Natural killer cell treated with Interleukin-12 subunit alpha and Interleukin-12 subunit beta and Interleukin-15 and Interleukin-18, amount 100 ng/mL, for 72 hours (primary cell): ENCODE measurements at places on chromosomes 13 and 19. TPM values are rescaled to one million over a fixed set of nuclear protein-coding genes. Genes with fewer than 3 reads are reported as not detected.
A peak's percentile ranks its signal among the peaks of the same experiment; 100 is the strongest.

DNA sequence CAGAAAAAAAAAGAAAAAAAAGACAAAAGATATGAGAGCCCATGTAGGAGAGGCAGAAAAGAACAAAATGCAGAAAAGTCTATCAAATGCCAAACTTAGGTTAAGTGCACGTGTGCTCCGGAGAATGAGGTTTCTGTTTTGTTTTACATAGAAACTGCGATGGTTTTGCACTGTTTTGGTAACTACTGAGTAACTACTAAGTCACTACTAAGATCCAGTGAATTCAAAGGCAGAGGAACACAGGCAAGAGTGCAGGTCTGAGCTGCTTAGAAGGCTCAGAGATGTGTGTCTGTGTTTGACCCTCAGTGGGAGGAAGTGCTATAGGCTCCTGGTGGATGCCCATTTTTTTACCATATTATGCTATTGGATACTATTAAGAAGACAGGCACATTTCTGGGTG, 299.3 kb downstream of the NDFIP2 start:
- no peak for DNase-seq

DNA sequence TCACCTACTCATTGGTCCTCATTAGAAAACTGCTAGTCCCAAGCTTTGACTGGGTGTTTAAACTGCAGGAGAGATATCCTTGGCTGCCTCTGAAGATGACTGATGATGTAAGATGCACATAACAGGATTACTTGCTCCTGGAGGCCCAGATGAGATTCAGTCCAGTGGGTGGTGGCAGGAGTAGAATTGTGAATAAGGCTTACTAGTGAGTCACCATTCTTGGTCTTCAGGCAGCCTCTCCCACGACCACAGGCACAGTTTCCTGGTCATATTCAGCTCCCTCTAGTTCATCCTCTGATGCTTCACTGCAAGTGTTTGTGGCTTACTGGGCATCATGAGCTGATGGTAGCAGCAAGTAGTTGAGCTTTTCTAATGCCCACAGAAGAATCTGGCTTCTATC, 12.1 kb downstream of the SERTM1 start:
- DNase-seq = no peak

GRCh38 chr19:2983351-2984214, 6.2 kb downstream of the TLE6 start:
- DNase-seq = no peak

DNA sequence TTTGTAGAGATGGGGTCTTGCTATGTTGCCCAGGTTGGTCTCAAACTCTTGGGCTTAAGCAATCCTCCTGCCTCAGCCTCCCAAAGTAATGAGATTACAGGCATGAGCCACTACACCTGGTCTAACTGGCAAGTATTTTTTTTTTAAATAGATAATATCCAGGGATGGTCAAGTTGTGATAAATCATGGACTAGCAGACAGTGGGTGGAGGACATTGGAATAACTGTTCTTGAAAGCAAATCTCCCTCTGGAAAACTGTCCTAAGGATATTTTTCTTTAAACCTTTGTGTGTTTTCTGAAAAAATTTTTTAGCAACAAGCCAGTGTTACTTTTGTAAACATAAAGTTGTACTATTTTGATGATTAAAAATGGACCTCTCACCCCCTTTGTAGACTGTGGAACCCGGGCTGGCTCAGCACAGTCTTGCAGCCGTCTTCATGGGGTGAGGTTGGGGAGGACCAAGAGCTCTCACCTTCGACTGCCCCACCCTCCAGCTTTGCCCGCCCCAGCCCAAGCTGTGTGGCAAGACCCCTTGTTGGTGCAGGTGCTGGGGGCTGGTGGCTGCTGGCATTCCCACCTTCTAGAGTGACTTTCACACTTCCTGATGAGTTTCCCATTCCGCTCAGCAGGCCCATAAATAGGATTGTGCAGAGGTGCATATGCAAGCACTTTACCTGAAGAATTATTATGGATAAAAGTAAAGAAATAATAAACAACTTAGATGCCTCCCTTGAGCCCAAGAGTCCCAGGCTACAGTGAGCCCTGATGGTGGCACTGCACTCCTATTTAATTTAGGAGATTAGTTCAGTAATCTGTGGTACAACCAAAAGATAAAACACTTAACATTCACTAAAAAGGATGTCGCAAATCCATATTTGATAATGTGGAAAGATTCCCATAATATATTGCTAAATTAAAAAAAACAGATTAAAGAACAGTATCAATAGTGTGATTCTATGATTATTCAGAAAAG, 107.3 kb downstream of the GADD45B start:
- no peak for DNase-seq

DNA sequence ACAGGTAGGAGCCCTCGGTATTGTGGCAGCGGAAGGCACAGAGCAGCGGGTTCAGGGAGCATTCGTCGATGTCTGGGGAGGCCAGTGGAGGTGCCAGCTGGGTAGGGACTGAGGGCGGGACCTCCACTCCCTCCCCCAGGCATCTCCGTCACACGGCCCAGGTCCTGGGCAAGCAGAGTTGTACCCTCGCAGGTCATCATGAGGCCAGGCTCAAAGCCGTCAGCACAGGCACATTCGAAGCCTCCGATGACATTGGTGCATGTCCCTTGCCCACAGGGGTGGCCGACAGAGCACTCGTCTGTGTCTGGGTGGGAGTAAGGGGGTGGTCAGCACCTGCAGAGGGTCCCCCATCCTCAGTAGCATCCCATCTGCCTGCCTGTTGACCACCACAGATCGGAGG, 35.3 kb downstream of the CCL25 start:
- DNase-seq = peak; percentile 57

DNA sequence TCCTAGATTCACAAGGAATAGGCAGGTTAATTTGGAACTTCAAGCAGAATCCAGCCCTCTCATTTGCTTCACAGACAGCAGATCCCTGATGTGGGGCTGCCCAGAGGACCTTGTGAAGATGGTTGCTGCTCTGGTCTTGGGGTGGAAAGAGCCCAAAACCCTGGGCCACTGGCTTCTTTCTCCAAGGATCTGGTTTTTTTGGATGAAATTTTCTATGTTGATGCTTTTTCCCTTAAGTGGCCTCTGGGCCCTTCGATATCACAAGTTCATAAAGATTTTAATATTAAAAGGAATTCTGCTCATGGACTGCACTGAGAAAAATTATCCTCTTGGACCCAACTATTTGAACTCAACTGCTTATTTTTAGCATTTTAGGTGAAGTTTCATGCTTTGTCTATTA, 421.1 kb downstream of the KLF5 start:
- DNase-seq = no peak

DNA sequence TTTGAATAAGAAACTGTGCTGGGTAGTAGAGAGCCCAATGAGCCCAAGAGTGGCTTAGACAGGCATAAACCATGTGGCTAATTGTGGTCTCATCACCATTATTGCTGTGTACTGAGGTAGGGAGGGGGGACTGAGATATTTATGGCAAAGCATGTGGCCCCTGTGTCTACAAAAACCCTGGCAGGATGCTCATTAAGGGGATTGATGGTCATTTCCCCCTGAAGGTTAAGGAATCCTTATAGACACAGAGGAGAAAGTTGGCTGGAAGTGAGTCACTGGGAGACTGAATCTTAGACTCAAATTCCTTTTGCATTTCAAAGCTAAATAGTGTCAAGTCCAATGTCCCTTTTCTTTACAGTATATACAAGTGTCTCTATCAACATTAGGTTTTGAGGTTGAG, 9.8 kb upstream of the DACT3 start:
- no peak for DNase-seq

- DNase-seq = no peak
Measured at GRCh38 chr13:98782654-98783053, 30.2 kb upstream of the SLC15A1 start.

DNA sequence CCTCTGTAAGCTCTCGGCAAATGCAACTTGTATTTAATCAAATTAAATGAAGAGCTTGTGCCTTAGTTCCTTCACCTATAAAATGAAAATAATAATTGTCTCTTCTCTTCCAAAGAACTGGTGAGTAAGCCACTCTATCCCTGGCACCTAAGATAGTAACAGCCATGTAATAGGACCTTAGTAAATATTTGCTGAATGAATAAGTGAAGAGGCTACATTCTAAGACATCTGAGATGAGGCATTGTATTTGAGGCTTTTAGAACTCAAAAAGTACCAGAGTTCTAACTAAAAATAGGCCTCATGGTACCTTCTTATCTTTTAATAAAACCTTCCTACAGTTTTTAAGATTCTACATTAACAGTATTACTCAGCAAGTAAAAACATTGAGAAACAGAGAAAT, 17.3 kb upstream of the DCLK1 start:
- no peak for DNase-seq

- no peak for DNase-seq
Measured at GRCh38 chr13:27980280-27980998, 8.1 kb downstream of the URAD start.

GRCh38 chr13:91408971-91409370, 10.6 kb downstream of the GPC5 start:
- DNase-seq = no peak

GRCh38 chr19:4497770-4498389, 20.4 kb downstream of the PLIN4 start:
- no peak for DNase-seq

DNA sequence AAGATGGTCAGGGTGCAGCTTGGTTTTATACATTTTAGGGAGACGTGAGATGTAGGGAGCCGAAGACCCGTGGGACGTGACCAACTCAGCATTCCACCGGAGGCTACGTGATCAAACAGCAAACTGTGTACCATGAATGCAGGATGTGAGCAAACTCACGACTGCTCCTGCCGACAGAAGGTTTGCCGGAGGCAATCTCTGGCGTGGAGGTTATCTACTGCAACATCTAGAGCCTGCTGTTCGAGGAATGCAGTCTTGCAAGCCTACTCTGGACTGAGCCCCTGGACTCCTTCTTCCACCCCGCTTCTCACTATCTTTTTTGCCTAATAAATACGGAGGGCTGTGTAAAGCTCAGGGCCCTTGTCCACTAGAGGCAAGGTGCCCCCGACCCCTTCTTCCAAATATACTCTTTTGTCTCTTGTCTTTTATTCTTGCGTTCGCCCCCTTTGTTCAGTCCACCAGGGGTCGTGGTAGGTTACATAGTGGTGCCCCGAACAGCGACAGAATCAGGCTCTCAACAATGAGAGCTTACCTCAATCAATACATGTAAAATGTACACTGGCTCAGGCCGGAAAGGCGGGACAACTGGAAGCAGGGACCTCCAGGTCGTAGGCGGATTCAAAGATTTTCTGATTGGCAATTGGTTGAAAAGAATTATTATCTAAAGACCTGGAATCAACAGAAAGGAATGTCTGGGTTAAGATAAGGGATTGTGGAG, 8.9 kb upstream of the OR1I1 start:
- DNase-seq = no peak

DNA sequence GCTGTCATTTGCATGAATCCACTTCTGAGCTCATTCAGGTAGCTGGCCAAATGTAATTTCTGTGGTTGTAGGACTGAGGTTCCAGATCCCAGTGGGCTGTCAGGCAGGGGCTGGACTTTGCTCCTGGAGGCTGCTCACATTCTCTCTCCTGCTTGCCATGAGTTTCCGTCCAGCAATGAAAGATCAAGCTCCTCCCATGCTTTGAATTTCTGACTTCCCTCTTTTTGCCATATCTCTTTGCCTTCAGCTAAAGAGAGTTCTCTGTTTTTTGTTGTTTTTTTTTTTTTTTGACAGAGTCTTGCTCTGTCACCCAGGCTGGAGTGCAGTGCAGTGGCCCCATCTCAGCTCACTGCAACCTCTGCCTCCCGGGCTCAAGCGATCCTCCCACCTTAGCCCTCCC, 76.9 kb downstream of the ING1 start:
- no peak for DNase-seq

DNA sequence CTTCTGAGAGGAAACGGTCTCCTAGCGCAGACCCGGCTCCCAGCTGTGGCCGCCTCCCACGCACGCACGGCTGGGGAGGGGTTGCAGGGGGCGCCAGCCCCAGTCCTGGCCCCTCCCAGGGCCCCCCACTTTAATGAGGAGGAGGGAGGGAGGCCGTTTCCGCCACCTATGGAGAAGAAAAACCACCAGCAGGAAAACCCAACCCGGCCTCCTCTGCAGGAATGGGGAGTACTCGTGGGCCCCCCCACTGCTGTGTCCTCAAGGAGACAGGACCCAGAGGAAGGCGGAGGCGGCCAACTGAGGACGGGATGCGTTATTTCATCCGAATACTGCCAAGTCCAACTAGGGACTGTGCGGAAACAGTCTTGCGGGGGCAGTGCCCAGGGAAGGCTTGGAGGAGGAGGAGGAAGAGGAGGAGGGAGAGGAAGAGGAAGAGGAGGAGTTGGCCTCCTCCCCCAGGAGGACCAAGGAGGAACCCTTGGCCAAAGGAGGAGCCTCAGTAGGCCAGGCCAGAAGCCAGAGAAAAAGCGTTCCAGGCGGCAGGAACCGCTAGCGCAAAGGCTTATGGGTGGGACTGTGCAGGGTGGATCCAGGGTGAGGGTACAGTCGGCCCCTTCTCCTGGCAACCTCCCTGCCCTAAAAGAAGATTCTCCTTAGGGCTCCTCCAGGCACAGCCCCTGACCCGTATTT, 3.9 kb upstream of the SSBP4 start:
- no peak for DNase-seq

DNA sequence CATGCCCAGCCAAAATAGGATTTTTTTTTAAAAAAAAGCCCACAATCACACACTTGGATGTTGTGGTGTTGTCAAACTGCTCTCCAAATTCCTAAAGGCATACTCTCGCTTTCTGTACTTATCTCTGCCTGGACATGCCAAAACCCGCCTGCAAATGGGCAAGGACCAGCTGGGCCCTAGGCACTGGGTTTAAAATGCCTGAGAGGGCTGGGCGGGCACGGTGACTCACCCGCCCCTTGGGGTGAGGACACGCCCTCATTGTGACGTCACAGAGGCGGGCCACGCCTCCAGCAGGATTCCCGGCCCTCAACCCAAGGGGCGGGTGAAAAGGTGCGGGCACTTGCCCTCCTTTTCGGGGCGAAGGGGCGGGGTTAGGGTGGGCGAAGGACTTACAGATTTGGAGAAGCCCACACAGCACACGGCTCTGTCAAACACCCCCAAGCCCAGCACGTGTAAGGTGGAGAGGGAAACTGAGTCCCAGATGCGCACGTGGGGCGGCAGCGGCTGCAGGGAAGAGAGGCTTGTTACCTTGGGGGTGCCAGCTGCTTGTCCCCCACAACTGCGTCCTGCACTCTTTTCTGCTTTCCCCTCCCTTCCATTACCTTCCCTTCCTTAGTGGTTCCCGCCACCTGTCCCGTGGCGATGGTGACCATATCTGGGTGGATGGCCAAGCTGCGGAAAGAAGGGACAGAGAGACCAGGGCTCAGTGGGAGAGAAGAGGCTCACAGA, 6.6 kb downstream of the EML2 start:
- DNase-seq = no peak

GRCh38 chr19:36032251-36033104, at the start of gene CLIP3:
CLIP3 (minus strand) TSS chr19:36032873; CDS start chr19:36032357, 516 bp downstream.
- peak; percentile 64 for DNase-seq

GRCh38 chr19:18745931-18746330, 45.2 kb downstream of the COMP start:
- no peak for DNase-seq

Gene ZFP28
- 0.64 TPM for total RNA-seq

Gene SPRED3
- 2.5 TPM for total RNA-seq

Gene SELENOV
- total RNA-seq = not detected

Gene KCNN4
- total RNA-seq = 99.4 TPM
